Substantia nigra (tissue), 51 donors: ENCODE measurements at places on chromosomes 2 and 18.

DNA sequence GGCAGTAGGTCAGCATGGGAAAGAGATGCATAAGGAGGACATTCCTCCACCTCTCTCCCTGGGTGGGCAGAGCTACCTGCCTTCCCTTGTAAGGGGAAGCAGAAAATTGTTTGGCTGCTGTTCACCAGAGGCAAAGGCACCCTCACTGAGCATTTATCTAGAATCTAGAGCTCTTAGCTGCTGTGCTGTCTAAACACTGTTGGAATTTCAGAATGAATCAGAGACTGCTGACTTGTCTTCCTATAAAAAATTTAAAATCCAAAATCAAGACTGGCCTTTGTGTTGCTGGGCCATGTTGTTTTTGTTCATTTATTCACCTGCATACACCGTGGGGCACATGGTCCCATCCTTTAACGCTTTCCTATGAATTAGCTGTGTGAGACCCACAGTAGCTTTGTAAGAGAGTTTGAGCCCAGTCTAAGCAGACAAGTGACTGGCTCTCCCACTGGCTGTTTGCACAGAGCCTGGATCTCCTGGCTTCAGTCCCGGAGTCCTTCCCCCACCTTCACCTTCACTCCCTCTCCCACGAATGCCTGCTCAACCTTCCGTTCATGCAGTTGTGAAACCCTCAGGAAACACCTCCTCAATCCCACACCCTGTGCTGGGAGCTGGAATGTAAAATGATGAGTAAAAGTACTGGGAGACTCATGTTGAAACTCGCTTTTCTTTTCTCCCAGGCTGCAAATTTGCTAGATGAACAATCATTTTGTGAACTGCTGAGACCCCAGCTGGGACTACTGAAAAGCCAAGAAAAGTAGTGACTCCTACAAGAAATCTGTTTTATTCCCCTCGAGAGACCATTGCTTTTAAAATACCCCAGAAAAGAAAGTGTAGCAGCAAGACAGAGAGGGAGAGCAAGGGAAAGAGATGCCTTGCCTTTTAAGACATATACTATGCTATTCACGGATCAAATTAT lies 76.2 kb downstream of the FAM168B start:
- no peak for DNase-seq

- DNase-seq, result no peak
These were observed 590.8 kb upstream of the ID2 start for GRCh38 chr2:8090748-8091700.

DNA sequence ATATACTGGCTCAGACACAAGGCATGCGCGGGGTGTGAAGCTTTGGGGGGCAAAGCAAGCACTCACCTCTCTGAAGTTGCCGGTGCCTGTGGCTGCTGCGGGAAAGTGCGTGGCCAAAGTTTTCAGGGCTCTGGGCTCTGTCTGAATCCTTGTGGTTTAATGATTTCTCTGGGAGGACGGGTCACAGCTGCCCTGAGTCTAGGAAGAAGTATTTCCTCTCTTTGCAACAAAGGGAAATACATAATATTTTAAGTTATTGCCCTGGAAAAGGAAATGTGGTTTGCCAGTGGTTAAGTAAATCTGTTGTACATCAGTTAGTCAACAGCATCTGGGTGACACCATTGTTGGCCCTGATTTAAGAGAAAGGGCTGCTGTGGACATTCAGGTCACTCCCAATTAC lies 56.7 kb upstream of the ZDBF2 start:
- DNase-seq, result no peak

- no peak for DNase-seq
These were observed 42.9 kb downstream of the PLA2R1 start for GRCh38 chr2:160019374-160020090.
